ENCODE measurements at places on chromosomes 2 and 18.

- peak; percentile 2 for DNase-seq
These were observed 185.1 kb downstream of the SCG2 start for GRCh38 chr2:223416815-223417610.

- DNase-seq: no peak
These were observed 245.8 kb downstream of the TTC32 start for GRCh38 chr2:19656011-19656410.

- DNase-seq: no peak
These were observed 92.8 kb downstream of the VIT start for GRCh38 chr2:36789181-36789804.

DNA sequence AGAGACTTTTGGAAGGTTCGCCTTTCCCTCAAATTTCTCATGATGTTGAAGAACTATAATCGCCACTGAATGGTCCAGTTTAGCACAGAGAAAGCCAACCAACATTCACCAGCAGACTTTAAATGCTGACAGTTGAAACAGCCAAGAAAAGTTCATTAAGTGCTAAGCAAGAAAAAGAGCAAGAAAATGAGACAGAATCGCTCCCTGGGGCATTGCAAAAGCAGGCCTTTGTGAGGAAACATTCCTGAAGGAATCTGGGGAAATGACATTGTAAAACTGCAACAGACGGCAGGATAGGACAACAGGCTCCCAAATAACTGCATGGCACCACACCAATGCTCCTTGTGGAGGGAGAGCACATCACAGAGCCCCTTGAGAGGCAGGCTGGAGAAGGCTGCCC, 269.3 kb upstream of the ID2 start:
- DNase-seq: no peak
